Astrocyte of the spinal cord (primary cell): ENCODE measurements at places on chromosomes 5 and 9.

GRCh38 chr5:151903243-151903653, 21.4 kb downstream of the GLRA1 start:
- DNase-seq, result no peak

DNA sequence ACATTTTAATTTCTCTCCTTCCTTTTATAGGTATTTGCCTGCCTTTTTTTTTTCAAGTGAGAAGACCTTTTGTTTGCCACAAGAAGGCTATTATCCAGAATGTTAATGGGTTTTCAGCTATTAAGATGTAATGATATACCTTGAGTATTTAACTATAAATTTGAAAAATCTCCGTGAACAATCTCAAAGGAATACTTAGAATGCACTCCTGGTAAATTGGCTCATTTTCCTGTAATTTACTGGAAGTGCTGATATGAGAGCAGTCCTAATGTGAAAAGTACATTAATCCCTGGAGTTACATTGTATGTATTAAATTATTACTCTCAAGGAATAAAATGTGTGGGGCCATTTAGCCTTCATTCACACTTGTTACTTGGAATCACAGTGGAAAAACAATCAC, 32.4 kb downstream of the AOPEP start:
- DNase-seq, result no peak

GRCh38 chr5:14767735-14768507, 103.4 kb downstream of the OTULIN start:
- no peak for DNase-seq

GRCh38 chr5:74296685-74297408, 343.7 kb downstream of the ENC1 start:
- DNase-seq, result peak; percentile 65

DNA sequence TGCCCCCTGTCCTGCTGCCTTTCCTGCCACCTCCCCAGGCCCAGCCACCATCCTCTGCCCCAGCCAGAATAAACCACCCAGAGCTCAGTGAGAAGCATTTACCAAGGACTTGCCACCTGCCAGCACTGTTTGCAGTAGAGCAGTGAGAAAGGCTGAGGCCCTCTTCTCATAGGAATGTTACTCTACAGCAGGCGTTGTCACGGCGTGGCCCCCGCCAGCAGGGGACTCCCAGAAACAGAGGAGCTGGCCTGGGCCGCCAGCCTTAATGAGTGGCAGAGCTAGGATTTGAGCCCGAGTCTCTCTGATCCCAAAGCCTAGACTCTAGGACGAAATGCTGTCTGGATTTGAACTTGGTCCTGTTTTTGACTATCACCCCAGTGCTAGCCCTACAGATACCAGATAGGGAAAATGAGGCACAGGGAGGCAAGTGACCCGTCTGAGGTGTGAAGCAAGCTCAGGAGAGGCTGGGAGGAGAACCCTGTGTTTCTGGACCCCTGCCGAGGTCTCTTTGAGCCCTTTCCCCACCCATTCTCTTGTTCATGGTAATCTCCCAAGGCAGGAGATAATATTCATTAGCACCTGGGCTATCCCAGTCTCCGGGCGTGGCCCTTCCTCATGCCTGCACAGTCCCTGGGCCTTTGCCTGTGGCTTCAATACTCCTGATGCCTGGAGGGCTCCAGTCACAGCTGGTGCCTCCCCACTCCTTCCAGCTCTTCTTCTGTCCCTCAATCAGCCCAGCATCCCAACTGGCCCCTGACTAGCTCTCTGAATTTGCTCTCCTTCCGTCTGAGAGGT, 30.7 kb downstream of the HRH2 start:
- DNase-seq, result no peak

GRCh38 chr5:96434201-96434645, 1.2 kb upstream of the PCSK1 start:
- DNase-seq, result peak; percentile 76

GRCh38 chr9:20269620-20270019, 352.7 kb downstream of the MLLT3 start:
- no peak for DNase-seq

DNA sequence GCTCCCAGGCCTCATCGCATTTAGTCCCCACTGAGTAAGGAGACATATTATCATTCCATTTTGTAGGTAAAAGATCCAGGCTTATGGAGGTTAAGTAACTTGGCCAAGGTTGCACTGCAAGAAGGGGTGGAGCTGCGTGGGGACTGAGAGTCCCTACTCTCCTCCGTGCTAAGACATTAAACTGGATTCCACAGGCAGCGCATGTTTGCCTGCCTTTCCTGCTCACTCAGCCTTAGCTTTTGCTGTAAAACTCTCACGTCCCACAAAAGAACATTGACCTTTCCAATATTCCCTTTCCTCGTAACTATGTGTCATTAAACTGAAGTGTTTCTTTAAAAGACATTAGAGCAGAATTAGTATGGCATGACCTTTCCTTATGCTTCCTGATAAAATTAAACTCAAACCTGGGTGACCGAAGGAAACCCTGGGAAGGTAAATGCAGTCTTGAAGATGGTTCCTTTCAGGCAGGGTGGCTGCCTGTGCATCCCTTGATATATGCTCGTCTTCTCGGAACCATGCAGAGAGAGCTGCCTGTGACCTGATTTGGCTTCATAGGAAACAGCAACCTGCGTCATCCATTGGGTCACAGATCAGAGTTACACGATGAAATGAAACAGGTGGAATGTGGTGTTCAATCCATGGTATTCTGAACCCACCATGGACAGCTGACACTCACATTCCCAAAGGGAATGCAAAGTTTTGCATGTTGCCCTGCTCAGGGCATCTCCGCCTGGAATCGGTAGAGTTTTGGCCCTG, 85.9 kb downstream of the TMEM252 start:
- no peak for DNase-seq

GRCh38 chr5:106185661-106186081, 1485.1 kb downstream of the EFNA5 start:
- no peak for DNase-seq

- peak; percentile 66 for DNase-seq
These were observed 435.8 kb upstream of the PAPPA start for GRCh38 chr9:115717711-115718173.

DNA sequence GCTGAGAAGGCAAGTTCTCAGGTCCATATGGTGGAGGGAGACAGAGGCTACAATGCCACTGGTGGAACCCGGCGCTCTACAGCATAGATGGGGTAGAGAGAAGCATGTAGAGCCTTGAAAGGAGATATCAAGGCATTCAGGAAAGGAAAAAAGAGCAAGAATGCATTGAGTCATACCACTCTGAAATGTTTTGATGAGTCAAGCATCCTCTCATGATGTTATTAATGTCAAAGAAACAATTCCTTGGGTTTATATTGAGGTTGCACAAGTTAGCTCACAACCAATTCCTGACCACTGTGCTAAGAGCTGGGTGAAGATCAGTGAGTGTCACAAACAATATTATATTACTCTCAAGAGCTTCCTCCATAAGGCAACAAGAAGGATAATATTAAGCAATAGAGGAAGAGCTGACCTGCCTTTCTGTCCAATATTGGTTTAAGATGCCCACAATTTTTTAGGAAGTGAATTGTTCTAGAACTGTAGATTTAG, 178.0 kb downstream of the RFK start:
- peak; percentile 95 for DNase-seq

DNA sequence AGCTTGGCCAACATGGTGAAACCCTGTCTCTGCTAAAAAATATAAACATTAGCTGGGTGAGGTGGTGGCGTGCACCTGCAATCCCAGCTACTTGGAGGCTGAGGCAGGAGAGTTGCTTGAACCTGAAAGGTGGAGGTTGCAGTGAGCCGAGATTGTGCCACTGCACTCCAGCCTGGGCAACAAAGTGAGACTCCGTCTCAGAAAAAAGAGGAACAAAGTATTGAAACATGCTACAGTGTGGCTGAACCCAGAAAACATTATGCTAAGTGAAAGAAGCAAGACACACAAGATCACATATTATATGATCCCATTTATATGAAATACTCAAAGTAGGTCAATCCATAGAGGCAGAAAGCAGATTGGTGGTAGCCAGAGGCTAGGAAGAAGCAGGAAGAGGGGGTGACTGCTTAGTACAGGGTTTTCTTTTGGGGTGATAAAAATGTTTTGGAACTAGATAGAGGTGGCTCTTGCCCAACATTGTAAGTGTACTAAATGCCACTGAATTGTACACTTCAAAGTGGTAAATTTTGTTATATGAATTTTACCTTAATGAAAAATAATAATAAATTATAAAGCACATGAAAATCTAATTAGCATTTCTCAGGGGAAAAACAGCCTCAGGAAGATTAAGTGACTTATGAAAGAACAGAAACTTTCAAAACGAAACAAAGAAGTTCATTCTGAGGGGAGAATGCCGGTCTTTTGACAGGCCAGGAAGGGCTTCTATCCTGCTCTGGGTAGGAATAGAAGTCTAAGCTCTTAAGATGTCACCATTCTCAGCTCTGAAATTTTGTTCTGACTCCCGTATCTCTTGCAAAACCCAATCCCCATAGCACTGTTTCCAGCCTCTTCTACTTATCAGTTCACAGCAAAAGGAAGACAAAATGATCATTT, 161.1 kb upstream of the TBCA start:
- no peak for DNase-seq

GRCh38 chr5:52007230-52007858, 624.1 kb downstream of the ISL1 start:
- peak; percentile 40 for DNase-seq

DNA sequence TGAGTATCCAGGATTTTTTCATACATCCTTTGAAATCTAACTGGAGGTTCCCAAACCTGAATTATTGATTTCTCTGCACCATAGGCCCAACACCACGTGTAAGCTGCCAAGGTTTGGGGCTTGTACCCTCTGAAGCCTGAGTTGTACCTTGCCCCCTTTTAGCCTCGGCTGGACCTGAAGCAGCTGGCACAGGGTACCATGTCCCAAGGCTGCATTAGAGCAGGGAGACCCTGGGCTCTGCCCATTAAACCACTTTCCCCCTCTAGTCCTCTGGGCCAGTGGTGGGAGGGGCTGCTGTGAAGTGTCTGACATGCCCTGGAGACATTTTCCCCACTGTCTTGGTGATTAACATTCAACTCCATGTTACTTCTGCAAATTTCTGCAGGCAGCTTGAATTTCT, 532.9 kb upstream of the NUDT12 start:
- no peak for DNase-seq

DNA sequence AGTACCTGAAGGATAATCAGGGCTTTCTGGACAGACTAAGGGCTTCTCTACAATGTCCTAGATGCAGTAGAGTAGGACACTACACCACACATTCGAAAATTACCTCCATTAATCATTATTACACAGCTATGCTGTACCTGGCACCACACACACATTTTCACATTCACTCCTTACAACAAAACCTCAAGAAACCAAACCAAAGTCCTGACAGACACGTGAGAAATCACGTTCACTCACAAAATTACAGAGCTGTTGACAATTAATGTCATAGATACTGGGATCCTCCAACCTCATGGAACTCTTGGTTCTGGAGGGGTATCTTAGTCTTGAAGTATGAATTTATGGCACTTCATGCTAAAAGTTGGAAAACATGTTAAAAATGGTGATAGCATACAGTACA, 16.3 kb downstream of the UBQLN1 start:
- DNase-seq, result no peak

- peak; percentile 77 for DNase-seq
These were observed 162.2 kb downstream of the SREK1 start for GRCh38 chr5:66306105-66306843.

DNA sequence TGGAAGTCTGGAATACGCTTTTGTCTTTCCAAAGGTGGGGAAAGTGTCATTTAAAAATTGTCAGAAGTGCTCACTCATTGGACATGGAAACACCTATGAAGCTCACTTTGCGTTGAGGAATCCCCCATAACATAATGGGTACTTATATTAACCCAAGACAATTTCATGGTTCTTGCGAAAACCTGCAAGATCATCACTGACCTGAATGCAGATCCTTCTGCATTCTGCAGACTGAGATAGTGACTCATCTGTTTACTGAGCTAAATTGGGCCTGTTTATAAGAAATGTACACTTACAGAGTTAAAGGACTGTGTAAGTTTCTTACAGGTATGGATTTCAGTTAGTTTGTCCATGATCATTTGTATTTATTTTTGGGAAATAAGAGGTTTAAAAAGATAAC, 153.0 kb downstream of the HMHB1 start:
- DNase-seq, result no peak

DNA sequence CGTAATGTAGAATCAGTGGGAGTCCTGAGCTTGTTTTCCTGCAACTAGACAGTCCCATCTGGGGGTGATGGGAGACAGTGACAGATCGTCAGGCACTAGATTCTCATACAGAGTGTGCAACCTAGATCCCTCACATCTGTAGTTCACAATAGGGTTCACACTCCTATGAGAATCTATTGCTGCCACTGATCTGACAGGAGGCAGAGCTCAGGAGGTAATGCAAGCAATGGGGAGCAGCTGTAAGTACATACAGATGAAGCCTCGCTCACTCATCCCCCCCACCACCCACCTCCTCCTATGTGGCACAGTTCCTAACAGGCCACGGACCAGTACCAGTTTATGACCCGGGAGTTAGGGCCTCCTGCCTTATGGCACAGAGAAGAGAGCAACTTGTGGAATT, 116.2 kb upstream of the PIK3R1 start:
- DNase-seq, result no peak

DNA sequence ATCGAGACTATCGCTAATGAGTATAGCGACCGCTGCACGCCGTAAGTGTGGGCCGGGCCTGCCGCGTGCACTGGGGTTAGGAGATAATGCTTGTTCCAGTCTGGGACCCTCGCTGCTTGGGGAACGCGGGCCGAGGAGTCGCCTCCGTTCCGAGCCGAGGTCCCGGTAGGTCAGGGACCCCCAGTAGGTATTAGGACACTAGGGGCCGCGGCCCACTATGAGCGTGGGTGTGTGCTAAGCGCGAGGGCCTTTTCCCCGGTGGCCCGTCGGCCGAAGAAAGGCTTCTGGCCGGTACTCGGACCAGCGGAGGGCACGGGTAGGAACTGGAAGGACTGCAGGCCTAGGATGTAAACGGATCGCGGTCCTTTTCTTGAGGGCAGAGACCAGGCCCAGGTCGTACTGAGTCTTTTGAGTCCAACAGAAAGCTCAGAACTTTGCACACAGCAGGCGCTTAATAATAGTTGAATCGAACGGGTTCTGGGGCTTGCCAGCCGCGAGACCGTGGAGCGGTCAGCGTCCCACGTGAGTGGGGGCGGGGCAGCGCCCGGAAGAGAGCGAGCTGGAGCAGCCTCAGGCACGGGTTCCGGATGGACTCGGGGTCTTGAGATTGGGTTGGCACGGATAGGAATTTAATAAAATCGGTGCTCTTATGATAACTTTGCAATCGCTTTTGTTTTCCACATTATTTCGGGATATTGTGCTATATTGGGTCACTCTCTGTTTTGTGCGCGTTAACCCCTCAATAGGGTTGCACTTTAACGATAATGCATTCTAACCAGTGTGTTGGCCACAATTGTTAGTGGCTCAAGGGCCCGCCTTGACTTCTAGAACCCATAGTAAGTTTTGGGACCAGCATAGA, 733 bp downstream of the HSPA4 start:
- peak; percentile 39 for DNase-seq

- DNase-seq, result peak; percentile 64
These were observed 304.6 kb downstream of the PDE4D start for GRCh38 chr5:59588922-59589321.

- no peak for DNase-seq
These were observed 1881.5 kb downstream of the EFNA5 start for GRCh38 chr5:105789246-105789645.
